Activated naive CD4-positive, alpha-beta T cell treated with Interleukin-2 at 50 U/mL for 16 hours (primary cell): ENCODE measurements at places on chromosomes 2 and 18.
A peak's percentile ranks its signal among the peaks of the same experiment; 100 is the strongest.

DNA sequence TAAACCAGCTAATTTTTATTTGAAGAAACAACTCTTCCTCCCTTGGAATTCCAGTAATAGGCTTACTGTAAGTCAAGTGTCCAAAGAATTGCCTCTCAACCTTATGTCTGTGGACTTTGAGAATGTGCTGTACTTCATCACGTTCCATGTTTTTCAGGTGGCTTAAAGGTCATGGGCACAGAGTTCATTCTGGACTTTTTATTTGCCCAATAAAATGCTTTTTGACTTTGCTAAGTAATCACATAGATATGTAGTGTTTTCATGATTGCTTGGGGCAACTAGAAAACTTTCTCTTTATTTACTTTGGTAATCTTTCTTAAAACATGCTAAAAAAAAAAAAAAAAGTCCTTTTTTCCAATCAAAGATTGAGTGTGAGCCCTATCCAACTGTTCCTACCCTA lies 10.4 kb upstream of the DNAH7 start:
- no peak for DNase-seq

GRCh38 chr2:25341753-25342371 lies at the start of gene DNMT3A:
TSS of gene DNMT3A (minus strand) at chr2:25341925. CDS start at chr2:25313984, 27,941 bp downstream.
- DNase-seq = peak; percentile 64

GRCh38 chr18:28973324-28973723 lies 796.4 kb upstream of the CDH2 start:
- no peak for DNase-seq

- no peak for DNase-seq
Observed at GRCh38 chr2:88230911-88231310, 60.8 kb downstream of the THNSL2 start.

DNA sequence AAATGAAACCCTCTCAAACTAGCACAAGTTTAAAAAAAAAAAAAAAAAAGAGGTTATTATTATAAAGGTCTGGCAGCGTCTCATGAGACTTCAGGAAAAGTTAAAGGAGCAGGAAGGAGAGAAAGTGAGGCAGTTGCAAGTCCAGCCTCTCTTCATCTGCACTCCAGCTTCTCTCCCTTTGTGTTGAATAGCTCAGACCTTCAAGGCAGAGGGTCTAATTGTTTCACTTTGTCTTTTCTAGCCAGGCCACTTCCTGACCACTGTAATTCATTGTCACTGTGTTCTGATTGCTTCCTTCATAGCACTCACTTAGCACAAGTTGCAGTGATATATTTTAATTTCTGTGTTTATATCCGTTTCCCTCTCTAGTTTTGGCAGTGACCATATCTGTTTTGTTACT lies 99.9 kb downstream of the SPATS2L start:
- no peak for DNase-seq

DNA sequence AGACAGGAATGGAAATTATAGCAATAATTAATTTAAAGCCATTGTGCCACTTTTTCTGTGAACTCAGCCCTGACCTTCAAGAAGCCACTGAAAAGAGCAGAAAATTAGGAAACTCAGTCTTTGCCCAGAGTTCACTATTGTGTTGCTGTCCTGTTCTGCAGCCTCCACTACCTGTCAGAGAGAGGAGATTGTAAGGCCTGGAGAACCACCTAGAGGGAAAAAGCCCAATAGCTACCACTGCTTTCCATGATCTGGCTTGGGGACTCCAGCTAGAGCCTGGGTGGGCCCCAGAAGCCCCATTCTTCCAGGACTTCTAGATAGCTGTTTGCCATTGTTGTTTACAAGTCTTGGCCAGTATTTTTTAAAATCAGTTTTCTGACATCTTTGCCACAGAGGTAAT lies 176.1 kb upstream of the KLF7 start:
- DNase-seq = no peak

GRCh38 chr2:171771463-171771862 lies 84.2 kb downstream of the DYNC1I2 start:
- no peak for DNase-seq

GRCh38 chr2:215507836-215508235 lies 72.0 kb upstream of the FN1 start:
- no peak for DNase-seq

DNA sequence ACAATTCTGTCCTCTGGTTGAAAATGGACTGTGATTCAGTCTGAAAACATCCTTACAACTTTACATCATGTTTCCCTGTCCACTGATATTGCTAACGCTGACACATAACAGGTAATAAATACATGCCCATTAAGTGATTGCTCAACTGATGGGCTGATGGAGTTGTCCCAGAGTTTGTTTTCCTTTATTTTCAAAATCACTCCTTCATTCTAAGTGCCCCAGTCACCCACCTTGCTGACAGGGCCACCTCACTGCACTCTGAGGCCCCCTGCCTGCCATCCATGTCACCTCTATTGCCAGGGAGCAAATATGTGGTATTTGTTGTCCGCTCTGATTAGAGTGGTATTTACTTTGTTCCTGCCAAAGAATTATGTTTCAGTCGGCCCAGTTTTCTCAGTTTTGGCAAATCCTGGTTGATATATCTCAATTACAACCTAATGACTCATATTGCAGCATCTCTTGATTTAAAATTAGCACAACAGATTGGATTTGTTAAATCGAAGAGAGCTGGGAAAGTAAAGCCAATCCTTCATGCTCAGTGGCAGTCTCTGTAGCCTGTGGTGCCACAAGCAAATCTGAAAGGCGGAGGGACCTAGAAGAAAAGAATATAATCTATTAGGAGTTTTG lies 105.1 kb downstream of the RDH14 start:
- DNase-seq = no peak

GRCh38 chr2:229408356-229408755 lies 137.3 kb upstream of the PID1 start:
- no peak for DNase-seq

- no peak for DNase-seq
Observed at GRCh38 chr2:223896833-223897311, 48.3 kb downstream of the WDFY1 start.

GRCh38 chr2:65055422-65056214 lies 598 bp upstream of the CEP68 start:
- no peak for DNase-seq

GRCh38 chr2:43190311-43191052 lies 35.9 kb downstream of the ZFP36L2 start:
- no peak for DNase-seq
